ENCODE measurements at places on chromosomes 5 and 9.

DNA sequence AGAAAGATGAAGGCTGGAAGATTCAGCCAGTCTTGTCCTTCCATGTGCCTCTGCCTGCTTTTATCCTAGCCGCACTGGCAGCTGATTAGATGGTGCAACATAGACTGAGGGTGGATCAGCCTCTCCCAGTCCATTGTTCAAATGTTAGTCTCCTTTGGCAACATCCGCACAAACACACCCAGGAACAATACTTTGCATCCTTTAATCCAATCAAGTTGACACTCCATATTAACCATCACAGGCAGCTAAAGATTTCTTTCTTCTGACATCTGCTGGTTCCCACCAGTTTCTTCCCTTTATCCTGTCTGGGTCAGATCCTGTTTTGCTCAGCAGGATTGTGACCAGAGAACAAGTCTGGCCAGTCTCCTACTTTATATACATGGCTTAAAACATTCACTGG, 276.5 kb upstream of the TYRP1 start:
- no peak for DNase-seq

DNA sequence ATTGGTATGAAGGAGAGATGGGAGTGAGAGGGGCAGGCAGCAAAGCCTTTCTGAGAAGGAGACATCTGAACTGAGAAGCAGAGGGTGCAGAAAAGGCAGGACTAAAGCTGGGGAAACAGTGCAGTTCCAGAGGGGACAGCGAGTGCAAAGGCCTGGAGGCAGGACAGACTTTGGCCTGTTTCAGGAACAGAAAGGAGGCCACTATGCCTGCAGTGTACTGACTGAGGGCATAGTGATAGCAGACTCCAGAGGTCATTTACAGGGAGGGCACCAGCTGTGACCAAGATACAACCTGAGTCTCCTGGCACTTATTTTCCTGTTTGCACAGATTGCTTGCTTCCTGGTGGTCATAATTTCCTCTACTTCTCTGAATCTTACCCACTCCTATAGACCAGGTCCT, 29.6 kb downstream of the SPARC start:
- DNase-seq: no peak

- no peak for DNase-seq
These were observed 32.1 kb downstream of the ARL15 start for GRCh38 chr5:54278036-54278830.

DNA sequence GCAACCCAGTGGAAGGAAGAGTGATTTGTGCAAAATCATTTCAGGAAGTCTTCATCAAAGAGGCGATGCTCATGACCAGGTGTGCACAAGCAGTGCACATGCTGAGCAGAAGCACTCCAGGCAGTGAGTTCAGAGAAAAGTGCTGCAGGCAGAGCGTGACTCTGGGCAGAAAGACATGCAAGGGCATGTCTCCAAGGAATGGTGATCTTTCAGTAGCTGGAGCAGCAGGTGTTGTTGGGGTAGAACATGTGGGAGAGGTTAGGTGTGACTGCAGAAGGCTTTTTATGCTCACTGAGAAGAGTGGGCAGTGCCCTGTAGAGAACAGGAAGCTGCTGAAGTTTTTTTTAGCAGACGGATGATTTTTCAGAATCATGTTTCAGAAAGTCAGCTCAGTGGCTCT, 545.4 kb upstream of the TLE4 start:
- no peak for DNase-seq

- DNase-seq: no peak
These were observed 21.5 kb upstream of the FCN1 start for GRCh38 chr9:134939080-134939733.

DNA sequence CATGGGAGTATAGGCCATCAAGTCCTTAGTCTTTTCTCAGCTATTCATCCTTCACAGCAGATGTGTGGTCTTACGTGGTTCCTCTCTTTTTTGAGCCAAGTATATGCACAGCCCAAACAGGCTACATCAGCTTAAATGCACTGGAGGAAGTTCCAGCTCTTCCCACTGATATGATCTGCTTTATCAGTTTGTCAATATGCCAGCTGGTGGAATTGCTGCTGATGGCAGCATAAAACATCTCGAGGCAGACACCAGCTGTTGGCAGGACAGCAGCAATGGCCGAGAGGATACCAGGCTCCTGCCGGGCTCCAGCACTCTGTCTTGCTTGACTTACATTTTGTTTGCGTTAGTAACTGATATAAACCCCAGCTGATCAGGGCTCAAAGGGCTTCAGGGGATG, 143.4 kb downstream of the TENT4A start:
- DNase-seq: no peak

DNA sequence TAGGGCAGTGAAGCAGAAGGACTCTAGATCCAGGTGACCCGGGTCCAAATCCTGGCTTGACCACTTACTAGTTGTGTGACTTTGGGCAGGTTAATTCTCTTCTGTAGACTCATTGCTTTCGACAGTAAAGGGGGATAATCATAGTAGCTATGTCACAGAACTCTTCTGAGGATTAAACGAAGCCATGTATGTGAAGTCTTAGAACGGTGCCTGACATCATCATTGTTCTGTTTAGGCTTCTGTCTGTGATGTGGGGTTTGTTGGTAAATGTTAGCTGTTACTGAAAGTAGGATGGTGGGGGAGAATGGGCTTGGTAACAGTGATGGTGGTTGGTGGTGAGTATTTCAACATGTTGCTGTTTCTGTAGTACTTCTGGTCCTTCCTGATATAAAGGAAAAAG, 73.7 kb downstream of the MAP1B start:
- DNase-seq: no peak

- DNase-seq: no peak
These were observed 732.7 kb downstream of the SEMA5A start for GRCh38 chr5:8813180-8813579.

DNA sequence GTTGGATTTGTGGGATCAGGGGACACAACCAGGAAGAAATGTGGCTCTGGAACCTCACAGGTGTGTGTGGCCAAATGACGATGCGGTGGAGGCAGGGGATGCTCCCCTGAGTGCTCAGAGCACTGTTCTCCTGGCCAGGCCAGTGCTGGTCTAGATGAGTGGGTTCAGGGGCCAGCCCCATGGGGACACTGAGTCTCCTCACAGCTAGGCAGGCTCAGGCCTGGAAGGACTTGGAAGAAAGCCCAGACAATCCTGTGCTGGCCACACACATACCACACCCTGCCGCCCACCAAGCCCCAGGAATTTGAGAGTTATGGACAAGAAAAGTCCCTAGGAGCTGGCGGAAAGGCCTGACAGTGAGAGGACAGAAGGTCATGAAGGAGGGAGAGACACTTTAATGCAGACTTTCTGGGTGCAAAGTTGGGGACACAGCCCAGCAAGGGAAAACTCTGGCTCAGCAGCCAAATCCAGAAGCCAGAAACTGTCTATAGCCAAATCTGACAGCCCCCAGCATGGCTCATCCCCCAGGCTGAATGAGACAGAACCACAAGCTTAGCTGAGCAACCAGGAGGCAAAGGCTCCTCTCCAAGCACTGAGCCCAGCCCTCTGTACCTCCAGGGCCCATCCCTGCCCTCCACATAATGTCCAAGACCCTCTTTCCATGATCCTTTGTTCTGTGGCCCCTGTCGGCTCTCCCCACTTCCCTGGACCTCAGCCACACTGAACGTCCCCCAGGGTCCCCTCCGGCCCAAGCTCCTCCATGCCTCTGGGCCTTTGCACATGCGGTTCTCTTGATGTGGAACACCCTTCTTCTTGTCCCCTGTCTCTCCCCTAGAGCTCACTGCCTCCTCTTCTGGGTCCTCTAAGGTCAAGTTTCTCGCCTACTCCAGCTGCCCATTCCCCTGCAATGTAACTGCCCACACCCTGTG, 22.4 kb downstream of the LHX6 start:
- no peak for DNase-seq

GRCh38 chr5:76351577-76351976, 51.5 kb upstream of the IQGAP2 start:
- DNase-seq: no peak

- DNase-seq: no peak
These were observed 9.8 kb upstream of the TLX3 start for GRCh38 chr5:171299228-171299627.

GRCh38 chr9:92721548-92721947, 43.1 kb downstream of the BICD2 start:
- DNase-seq: no peak

DNA sequence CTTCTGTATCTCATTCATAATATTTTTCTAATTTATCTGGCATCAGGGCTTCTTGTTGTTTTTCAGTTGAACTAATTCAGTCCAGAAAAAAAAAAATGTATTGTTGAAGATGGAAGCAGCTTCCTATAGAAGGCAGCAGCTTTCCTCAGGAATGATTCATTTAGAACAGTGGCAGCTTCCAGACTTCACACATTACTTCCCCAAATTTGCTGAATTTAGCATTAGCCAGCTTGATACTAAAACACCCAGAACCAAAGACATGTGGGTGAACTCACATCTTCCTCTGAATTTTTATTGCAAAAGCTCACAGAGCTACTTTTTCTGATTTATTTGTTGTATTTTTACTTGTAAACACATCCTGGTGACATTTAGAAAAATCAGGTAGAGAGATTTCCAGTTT, 53.8 kb downstream of the HCN1 start:
- DNase-seq: no peak

GRCh38 chr5:31758803-31759425, 120.0 kb downstream of the PDZD2 start:
- no peak for DNase-seq

- no peak for DNase-seq
These were observed at the start of gene SUSD3 for GRCh38 chr9:93058355-93059010. SUSD3 (plus strand) TSS chr9:93058701; CDS start chr9:93058743, 42 bp downstream.

DNA sequence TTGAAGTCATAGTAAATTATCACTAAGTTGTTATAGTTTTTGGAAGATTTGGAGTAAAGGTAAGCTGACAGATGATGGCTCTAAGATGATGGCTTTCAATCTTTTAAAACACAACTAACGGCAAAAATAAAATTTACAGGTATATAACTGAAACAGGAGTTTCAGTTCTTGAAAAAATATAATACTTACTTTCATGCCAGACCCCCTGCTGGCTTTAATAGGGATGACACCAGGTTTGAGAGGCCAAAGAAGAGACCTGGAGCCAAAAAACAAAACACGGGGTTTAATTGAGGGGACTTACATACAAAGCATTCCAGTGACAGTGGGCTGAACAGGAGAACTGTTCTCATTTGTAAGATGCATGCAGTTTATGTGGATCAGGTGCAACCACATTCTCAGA, 301.7 kb upstream of the PCSK5 start:
- DNase-seq: no peak

- DNase-seq: peak; percentile 70
These were observed 43.6 kb downstream of the ROPN1L start for GRCh38 chr5:10485142-10485795.

GRCh38 chr5:96093340-96093739, 131.7 kb upstream of the ELL2 start:
- no peak for DNase-seq

- no peak for DNase-seq
These were observed 74.7 kb upstream of the IL17B start for GRCh38 chr5:149453618-149454415.

DNA sequence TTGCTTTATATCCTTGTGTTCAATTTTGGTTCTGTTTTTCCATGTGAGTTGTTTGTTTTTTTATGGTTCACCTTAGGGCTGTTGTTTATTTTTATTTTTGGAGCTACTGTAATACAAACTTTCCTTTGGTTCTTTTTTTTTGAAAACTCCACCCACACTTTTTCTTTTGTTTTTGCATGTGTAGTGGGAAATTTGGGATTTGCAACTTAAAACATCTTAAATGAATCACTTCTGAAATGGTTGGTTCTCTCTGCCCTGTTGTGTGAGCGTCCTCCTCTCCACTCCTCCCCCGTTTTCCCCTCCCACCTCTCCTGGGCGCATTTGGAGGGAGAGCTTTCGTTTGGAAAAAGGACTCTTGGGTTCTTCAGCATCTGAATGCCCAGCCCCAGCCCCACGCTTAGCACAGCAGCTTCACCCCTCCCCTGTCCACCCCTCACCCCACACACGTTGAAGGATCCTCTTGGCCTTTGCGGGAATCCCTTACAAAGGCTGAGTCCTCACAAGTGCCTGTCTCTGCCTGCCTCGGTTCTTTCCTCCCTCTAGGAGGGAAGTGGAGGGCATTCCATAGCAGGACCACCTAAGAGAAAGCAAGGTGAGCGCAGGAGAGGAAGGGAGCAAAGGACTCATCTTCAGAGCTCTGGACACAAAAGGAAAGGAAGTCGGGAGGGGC, 67.2 kb downstream of the DMRT1 start:
- no peak for DNase-seq

DNA sequence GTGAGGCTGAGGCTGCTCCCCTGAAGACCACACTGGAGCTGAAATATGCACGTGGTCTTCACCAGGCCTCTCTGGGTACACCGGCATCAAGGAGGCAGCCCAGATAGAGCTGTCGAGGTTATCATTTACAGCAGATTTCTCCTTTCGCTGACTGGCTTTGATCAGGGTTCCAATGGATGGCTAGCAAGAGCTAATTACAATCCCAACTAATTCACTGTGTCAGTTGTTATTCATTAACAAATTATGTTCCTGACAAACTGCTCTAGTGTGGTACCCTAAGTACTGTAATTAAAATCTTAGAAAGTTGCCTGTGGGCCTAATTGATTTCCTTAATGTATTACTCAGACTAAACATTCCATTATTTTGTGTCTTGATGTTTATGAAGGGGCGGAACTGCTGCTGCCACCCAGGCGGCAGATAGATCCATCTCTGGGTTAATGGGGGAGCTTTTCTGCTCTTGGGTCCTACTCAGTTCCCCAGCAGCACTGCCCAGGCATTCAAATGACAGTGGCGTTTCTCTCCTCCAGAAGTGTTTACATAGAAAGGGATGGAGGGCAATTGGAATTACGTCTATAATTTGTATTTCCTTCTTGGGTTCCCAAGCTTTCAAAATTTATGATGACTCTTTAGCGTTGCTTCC, 71.7 kb upstream of the RAD23B start:
- no peak for DNase-seq

DNA sequence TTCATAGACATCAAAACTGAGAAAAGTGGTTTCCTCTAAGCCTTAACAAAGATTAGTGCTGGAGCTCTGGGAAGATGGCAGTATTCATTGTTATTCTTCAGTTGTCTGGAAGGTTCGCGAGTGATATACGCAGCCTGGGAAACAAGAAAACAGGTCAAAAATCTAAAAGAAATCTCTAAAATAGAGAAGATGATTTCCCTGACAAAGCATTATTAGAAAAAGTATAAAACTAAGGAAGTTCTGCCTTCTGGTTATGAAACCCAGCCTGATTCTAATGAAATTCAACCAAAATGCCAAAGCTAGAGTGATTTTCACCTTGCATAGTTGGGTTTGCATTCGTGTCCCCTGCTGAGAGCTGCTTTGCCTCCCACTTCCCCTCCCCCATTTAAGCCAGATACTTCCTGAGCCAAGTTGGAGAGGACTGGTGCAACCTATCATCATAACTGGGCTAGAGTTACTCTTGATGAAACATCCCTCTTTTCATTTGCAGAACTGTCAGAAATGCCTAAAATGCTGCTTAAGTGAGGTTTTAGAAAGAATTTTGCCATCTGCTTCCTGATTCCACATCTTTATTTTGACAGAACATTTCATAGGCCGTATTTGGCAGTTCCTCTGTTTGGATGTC, 48.4 kb downstream of the NDFIP1 start:
- DNase-seq: no peak

DNA sequence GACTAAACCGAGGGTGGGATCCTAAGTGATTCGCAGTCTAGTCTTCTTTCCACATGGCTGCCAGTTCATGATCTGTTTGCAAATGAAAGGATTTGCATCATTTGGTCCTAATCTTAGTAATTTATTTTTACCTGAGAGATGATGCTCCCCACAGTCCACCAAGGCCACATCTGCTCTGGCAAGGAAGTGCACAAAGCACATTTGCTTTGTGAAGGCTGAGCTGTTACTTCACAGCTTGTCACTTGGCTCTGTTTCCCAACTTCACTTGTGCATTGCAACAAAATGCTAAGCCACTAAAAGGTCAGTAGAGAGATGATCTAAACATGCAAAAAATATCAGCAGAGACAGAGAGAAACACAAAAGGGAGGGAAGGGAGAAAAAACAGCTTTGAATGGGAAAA, 128.5 kb upstream of the VLDLR start:
- DNase-seq: no peak

All from SK-N-MC (cell line).